ENCODE measurements at places on chromosomes 7 and 10.

DNA sequence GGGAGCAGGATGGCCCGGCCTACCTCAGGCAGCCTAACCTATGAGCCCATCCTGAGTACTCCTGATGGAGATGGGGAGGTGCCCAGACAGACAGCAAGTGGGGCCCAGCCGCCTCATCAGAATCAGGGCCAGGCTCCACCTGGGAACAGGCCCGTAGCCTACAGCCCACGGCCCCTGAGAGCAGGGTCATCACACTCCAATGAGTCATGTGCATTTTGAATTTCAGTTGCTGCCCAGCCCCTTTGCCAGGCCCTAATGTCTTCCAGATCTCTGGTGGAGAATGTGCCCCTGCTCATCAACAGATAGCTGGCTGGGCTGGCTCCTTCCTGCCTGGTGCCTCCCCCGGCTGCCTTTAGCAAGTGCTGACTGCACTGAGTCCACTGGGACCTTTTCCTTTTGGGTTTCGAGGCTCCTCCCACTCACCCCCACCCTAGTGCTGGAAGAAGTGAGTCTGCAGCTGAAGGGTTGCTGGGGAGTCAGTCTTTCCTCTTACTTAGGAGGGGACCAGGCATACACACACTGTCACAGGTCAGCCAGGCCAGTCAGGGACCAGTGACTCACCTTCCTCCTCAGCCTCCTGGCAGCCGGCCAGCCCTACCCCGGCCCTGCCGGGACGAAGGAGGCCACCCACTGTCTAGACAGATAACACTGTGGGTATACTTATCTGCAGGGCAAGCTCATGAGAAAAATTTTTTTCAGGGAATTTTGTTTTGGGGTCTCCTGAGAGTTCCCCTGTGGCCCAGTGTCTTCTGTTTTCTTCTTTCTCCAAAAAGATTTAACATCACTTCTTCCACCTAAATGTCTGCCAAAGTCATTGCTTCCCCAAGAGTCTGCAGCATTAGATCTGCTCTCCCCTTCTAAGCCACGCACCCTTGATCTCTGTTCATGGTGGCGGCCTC lies 9.1 kb upstream of the ASIC3 start:
- peak; percentile 89 for DNase-seq

GRCh38 chr10:52314822-52315552 lies 906 bp downstream of the DKK1 start:
- DNase-seq = no peak

DNA sequence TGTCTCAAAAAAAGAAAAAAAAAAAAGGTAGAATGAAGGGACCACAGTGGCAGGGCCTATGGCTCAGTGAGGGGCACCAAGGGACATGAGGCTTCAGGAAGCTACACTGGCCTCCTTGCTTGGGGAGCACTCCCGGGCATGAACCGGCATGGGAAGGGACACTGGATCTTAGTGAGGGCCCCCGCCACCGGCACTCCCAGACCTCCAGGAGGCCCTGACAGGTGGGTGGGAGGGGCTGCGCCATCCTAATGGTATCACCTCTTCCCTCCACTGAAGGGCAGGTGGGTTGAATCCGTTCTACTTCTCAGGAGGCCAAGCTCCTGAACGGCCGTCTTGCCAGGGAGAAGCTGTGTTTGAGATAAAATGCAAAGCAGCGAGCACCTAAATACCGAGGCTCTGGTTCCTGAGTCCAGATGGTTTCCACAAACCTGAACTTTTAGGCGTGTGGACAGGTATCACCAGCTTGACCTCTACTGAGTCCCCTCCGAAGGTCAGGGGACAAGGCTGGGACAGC lies 69.8 kb downstream of the C10orf143 start:
- DNase-seq = no peak

GRCh38 chr7:28771906-28772622 lies 186.1 kb downstream of the TRIL start:
- no peak for DNase-seq

DNA sequence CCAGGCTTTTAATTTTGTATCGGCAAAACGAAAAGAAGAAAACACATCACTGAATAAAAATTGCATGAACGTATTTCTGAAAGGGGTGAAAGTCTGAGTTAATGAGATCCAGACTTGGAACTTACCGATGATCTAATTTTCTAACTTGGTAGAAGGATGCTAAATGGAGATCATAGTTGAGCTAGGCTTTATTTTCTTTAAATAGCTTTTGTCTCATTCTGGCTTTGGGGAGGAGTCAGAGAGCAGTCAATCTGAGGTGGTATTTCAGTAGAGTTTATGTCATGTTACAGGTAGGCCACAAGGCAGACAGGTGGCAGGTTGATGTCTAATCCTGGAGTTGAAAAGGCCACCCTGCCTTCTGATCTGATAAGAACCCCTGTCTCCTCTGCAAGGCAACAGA lies 161.9 kb downstream of the KIAA1217 start:
- DNase-seq = no peak

DNA sequence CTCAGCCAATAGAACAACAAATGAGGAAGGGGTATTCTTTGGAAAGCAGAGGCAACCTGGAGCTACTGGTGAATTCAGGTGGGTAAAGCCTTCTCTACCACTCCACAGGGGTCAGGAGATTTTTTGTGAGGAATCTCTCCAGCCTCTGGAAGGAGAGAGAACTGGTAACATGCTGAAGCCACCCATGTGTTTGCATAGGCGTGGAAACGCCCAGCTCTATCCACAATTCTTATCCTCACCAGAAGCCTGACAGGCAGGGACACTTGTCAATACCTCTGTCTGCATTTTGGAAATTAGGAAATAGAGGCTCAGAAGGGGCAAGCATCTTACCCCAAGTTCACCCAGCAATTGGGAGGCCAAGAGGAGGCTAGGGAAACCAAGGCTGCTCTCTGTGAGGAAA lies 133.7 kb downstream of the FGFR2 start:
- DNase-seq = no peak

- DNase-seq = no peak
Measured at GRCh38 chr7:150516956-150517745, 2.5 kb downstream of the GIMAP7 start.

Measured in activated CD8-positive, alpha-beta memory T cell treated with anti-CD3 and anti-CD28 coated beads, Interleukin-2, amount 50 U/mL, for 48 hours (primary cell).